ENCODE measurements at places on chromosomes 4 and X. TPM values are rescaled to one million over a fixed set of nuclear protein-coding genes. Genes with fewer than 3 reads are reported as not detected.
A peak's percentile ranks its signal among the peaks of the same experiment; 100 is the strongest.

DNA sequence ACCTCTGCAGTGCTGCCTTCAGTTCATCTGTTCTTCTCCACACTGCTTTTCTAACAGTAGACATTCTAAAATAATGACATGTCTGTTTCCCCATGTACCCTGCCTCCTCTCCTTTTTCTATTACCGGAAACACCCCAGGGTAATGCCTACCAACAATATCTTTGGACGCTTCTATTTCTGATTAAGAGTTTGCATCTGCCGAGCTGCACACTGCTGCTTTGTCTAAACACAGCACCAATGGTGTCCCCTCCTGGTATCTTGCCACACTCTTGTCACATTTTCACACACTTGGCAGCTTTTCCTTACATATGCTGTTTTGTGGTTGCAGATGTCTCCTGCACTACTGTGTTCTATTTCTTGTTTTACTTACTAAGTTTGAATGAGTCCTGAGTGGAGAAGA is 288.8 kb downstream of the GRIA2 start:
- no peaks in the 10 kb centered on the region for H3K27me3 ChIP-seq
- no peak for DNase-seq
- H3K36me3 ChIP-seq = no peaks in the 10 kb centered on the region
- H3K27ac ChIP-seq = no peak overlapping the region
- no peak overlapping the region for H3K4me3 ChIP-seq

- no peak overlapping the region for H3K27ac ChIP-seq
- H3K4me1 ChIP-seq = no peaks in the 10 kb centered on the region
- H3K27me3 ChIP-seq = no peaks in the 10 kb centered on the region
- DNase-seq = no peak
- no peak overlapping the region for H3K4me3 ChIP-seq
Observed at GRCh38 chr4:141899541-141899940, 263.2 kb downstream of the IL15 start.

DNA sequence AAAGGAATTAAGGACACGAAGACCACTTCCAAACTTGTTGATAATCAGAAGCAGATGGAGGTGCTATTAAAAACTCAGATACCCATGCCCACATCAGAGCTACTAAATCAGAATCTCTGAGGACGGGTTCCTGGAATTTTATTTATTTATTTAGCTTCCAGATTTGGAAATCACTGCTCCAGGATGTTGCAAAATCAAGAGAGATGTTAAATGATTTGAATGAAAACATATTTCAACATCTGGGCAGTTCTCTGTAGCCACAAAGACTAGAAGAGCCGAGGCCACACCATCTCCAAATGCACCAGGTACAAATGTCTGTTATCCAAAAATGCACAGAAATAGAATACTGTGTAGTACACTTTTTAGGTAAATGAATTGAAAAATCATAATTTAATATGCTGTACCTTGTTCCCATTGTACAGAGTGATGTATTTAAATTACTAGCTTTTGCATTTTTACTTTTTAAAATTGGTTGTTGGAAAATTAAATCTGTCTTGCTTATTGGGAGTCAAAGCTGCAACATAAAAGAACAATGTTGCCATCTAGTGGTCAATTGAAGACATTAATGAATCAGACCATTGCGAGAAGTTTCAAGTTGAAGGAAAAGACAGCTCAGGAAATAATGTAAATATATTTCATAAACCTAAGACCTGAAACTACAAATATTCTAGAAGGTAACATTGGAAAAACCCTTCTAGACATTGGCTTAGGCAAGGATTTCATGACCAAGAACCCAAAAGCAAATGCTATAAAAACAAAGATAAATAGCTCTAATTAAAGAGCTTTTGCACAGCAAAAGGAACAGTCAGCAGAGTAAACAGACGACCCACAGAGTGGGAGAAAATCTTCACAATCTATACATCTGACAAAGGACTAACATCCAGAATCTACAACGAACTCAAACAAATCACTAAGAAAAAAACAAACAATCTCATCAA is 151.3 kb upstream of the TTC29 start:
- no peaks in the 10 kb centered on the region for H3K27me3 ChIP-seq
- H3K4me3 ChIP-seq = no peak overlapping the region
- H3K4me1 ChIP-seq = no peaks in the 10 kb centered on the region
- H3K27ac ChIP-seq = no peak overlapping the region

DNA sequence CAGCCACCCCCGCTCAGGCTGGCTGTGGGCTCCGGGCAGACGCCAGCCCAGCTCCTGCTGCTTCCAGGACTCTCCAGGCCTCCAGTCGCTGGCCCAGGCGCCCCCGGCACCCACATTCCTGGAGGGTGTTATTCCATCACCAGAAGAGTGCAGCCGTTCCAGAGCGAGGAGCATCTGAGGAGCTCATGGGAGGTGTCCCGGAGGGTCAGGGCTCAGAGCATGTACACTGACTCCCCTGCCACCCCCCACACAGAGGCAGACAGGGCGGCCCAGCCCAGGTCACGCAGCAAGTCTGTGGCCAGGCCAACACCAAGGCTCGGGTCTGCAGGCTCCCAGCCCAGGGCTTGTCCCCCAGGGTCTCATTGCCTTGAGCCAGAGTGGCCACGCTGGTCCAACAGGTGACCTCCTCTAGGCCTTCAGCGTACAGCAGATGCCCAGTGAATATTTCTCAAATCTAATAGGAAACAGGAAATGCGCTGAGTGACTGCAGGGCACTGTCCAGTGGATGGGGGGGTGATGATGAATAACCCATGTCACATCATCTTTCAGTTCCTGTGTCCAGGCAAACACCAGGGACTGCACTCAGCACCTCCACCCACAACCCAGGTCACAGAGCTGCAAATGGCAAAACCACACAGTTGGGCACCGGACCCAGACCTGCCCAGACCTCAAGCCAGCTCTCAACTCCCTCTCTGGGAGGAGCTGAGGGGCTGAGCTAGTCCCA is 37.2 kb downstream of the ABLIM2 start:
- no peaks in the 10 kb centered on the region for H3K4me1 ChIP-seq
- H3K27me3 ChIP-seq = peaks cover 22% of the 10 kb centered on the region
- H3K27ac ChIP-seq = no peak overlapping the region

DNA sequence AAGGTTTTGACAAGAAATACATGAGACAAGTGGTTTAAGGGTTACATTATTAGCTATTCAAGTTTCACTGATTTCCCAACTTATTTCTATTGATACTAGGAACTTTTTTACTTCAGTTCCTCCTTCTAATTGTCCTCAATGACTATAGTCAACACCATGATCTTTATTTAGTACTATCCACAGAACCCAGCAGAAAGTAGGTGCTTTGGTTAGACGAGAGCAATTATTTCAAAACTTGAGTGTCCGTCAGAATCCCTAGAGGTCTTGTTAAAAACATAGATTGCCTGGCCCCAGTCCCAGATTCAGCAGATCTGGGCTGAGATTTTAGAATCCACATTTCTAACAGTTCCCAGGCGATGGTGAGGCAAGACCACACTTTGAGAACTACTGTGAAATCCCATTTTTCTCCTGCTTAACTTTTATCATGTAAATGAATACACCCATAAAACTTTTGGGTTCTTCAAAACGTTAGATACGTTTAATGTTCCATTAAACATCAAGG is 17.9 kb downstream of the EXOC1 start:
- no peak for DNase-seq
- H3K27ac ChIP-seq = no peak overlapping the region
- H3K27me3 ChIP-seq = no peaks in the 10 kb centered on the region

DNA sequence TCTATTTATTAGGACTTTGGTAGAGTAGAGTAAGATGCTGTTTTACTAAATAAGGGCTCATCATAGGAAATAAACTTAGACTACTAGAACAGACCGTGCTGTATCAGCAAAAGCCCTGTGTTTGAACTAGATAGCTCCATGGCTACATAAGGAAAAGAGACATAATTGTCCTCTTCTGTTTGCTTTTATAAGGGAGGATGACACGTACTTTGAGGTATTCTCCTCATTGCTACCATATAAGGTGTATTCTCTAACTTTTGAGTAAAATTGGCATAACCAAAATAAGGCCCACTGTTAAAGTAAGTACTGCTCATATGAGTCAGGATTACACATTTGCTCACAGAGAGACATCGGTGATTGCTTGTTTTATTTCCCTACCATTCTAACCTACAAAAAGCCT is 64.3 kb downstream of the PDLIM5 start:
- H3K36me3 ChIP-seq = peaks cover 5% of the 10 kb centered on the region
- peaks cover 24% of the 10 kb centered on the region for H3K4me1 ChIP-seq
- H3K27ac ChIP-seq = peak overlapping the region; percentile 85
- peak; percentile 92 for DNase-seq
- no peaks in the 10 kb centered on the region for H3K27me3 ChIP-seq

- no peaks in the 10 kb centered on the region for H3K36me3 ChIP-seq
- no peak for DNase-seq
- no peaks in the 10 kb centered on the region for H3K4me1 ChIP-seq
- H3K27ac ChIP-seq = no peak overlapping the region
Observed at GRCh38 chr4:15873117-15873516, 65.4 kb downstream of the FGFBP1 start.

DNA sequence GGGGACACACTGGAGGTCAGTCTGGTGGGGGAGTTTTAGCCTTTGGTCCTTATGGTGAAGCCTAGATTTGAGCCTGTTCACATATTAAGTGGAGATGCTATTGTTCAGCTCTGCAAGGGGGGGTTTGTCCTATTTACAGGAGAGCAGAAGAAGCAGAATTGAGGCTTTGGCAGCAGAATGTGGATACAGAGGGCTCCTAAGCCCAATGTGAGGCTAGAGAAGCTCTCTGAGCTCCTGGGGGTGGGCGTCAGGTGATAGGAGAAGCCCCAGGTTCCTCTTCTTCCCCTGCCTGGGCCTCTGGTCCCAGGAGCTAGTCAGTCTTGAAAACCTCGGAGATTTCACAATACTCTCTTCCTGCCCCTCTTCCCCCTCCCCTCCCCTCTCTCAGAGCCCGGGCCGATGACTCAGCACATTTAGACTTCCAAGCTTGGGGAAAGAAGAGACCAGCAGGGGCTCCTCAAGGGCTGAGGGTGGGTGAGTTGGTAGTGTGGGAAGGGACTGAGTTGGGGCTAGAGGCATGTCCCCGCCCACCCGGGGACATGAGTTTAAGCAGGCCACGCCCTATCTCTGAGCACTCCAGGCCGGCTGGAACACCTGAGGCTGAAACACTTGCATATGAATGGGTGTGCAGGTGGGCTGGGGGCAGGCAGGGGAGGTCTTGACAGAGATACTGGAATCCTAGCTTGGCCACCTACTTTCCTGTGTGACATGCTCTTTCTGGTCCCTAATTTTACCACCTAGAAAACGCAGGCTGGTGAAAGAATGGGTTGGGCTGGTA is 3.4 kb downstream of the TFE3 start:
- DNase-seq = peak; percentile 87
- peak overlapping the region; percentile 77 for H3K4me3 ChIP-seq
- H3K4me1 ChIP-seq = peaks cover 18% of the 10 kb centered on the region
- peaks cover 15% of the 10 kb centered on the region for H3K36me3 ChIP-seq

Gene NDP
- total RNA-seq = not detected

Gene NPNT
- 3.1 TPM for total RNA-seq

Gene PUDP
- 18.4 TPM for total RNA-seq

Measured in astrocyte (in vitro differentiated cells and primary cell).